Germinal center (tissue), 1 donor: ENCODE measurements at places on chromosomes 5 and 9.

- no peak for DNase-seq
These were observed 15.4 kb upstream of the VAV2 start for GRCh38 chr9:134007571-134007970.

DNA sequence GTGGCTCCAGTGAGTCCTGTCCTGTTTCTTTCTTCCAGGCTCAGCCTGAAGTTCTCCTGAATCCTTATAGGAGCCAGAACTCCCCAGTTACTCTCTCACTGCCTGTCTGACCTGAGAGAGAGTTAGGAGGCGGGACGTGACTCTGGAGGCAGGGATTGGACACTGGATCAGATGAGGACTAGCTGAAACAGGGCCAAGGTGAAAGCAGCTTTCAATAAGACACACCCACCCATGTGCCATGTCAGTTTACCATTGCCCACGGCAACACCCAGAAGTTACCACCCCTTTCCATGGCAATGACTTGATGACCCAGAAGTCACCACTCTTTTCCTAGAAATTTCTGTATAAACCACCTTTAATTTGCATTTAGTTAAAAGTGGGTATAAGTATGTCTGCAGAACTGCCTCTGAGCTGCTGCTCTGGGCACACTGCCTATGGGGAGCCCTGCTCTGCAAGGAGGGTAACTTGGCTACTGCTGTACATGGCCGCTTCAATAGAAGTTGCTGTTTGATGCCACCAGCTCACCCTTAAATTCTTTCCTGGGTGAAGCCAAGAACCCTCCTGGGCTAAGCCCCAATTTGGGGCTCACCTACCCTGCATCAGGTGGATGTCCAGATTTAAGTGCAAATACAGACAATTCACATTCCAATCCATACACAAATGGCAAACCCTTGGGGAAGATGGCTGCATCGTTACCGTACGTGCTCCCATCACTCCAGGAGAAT lies 13.7 kb downstream of the FCN2 start:
- DNase-seq, result no peak

- DNase-seq, result no peak
These were observed 33.1 kb downstream of the BTF3 start for GRCh38 chr5:73531356-73531755.

DNA sequence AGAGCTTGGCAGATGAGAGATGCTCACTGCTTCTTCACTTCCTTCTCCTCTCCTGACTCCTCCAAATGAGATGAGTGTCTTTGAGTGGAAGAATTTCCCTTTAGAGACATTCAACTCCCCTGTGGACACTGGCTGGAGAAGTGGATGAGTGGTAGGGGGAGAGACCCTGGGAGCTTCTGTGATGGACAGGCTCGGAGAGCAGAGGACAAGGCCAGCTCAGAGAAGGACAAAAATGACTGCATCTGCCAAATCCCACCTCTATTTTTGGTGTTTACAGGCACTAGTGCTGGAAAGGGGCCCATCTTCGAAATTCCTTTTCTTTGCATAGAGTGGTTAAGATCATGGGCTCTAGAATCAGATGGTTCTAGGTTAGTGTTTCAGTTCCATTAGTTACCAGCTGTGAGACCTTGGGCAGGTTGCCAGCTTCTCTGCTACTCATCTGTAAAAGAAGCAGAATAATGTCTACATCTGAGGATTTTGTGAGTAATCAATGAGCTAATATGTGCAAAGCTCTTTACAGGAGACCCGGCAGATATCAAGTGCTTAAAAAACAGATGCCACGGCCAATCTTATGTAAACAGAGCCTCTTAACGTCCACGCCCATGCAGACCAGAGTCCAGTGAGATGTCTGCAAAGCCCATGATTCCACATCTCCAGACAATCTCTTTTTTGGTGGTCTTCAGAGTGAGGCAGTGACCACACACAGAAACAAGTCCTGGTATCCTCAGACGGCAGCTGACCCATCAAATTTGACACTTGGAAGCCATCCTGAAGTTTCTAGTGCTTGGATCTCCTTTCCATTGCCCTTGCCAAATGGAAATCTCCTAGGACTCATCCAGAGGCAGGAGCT lies 13.6 kb upstream of the COL27A1 start:
- no peak for DNase-seq

DNA sequence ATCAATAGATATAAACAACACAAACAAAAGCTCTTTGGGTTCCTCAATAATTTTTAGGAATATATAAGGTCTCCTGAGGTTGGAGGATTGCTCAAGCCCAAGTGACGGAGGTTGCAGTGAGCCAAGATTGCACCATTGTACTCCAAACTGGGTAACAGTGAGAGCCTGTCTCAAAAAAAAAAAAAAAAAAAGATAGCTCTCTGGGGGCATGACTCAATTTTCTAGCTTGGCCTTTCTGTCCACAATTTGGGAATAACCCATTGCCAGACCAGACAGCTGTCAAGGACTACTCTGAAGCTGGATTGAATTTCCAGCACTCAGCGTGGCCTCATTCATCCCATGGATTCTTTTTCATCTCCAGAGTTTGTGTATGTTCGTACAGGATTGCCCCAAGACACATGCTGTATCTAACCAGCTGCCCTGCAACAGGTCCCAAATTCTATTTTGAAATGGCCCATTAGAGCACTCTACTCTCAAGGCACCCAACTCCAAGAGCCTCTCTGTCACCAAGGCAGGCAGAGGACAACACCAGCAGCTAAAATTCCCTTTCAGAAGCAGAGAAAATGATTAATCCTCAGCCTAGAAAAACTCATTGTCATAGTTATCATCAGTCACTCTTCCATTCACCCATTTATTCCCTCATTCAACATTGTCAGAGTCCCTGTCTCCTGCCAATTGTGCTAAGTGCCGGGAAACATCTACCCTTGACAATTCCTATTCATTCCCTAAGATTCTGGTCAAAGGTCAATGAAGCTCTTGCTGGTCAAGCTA lies 8.7 kb downstream of the FAM193B start:
- DNase-seq, result no peak

- DNase-seq, result no peak
These were observed 2.3 kb upstream of the SLC12A2 start for GRCh38 chr5:128081111-128081851.

DNA sequence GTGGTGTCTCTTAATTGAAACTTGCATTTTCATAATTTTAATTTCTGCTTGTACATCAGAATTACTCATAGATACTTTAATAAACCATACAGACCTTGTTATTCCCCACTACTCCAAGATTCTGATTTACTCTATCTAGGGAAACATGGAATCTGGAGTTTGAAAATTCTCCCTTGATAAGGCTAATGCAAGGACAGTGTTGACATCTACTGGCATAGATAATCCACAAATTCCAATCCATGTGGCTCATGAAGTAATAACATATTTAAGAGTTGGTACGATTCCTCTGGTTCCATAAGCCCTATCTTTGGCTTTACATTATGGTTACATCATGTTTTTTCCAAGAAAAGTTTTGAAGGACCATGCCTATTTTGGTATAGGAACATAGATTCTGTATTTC lies 759.2 kb downstream of the TLR4 start:
- DNase-seq, result no peak
